ENCODE measurements at places on chromosomes 1 and 21. TPM values are rescaled to one million over a fixed set of nuclear protein-coding genes. Genes with fewer than 3 reads are reported as not detected.

DNA sequence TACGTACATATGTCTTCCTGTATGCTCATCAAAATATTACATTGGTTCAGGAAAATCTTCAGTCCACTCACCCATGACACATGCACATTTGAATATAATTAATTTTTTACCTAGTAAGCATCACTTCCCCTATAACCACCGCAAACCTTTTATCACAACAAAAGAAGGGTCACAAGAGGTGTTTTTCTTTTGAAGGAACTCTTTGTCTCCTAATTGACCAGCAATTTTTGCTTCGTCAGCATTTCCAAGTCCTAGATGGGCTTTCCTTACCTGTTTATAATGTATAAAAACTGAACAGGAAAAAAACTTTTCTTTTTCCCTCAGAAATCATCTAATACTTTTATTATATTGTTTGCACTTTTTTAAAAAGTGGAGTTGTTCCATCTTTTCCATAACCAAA lies 631.3 kb downstream of the PLA2G4A start:
- no peak for DNase-seq

DNA sequence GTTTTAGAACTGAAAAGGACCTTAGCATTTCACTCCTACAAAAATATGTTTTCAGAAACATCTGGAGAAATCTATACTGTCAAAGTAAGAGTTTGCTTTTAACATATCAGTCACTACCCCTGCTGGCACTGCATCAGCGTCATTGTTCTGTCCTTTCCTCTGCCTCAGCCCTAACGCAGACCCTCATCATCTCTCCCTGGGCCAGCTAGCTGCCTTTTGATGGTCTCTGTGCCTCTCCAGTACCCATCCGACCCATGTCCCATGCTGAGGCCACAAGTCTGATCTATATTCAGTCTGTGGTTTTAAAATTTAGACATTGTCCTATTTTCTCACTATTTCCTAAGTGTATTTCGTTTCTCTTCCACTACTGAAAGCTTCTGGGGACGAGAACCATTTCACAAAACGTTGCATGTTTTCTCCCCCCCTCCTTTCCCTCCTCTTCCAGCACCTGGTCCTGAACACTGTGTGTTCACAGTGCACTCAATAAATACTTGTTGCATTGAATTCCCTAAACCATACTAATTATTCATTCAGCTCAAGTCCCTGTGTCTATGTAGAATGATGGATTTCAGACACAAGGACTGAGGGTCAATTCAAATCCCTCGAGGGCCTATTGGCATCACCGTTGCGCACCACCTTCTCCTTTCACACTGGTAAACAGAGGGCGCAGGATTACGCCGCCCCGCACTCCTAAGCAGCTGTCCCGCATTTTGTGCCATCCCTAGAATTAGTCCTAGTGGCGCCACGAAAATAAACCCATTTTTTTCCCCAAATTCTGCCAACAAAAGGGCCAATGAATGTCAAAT lies 53.4 kb downstream of the CD2 start:
- no peak for DNase-seq

The REN gene
- total RNA-seq, result not detected

- no peak for DNase-seq
Measured at GRCh38 chr1:18996548-18997177, 40.2 kb upstream of the IFFO2 start.

DNA sequence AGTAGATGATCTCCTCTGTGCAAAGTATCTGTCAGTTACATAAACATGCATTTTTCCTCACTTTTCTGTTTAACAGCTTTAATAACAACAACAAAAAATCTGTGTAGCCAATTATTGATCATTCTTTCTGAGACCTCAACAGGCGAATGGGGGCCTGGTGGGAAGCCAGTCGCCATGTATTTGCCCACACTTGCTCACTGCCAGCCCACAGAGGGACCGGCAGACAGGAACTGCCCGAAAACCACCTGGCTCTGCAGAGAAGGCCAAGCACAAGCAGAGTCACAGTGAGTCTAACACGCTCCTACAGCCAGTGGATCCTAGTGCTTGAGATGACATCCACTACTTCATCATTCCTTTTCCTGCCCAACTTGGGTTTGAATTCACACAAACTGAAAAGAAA lies 56.1 kb downstream of the NPHP4 start:
- DNase-seq, result no peak

The CELA2B gene
- total RNA-seq, result not detected

- DNase-seq, result no peak
Measured at GRCh38 chr1:39116116-39116607, 88.3 kb upstream of the MACF1 start.

DNA sequence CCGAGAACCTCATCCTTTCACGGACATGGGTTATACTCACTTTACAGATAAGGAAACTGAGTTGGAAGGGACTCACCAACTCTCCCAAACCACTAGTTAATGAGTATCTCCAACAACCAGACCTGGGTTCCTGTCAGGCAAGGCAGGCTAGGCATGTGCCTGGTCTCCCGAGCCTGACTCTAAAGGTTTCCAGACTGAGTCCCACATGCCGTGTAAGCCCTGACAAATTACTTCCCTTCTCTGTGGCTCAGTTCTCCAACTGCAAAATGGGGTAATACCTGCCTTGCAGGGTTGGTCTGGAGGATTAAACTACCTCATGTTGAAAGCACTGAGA lies 34.3 kb downstream of the SSBP3 start:
- no peak for DNase-seq

DNA sequence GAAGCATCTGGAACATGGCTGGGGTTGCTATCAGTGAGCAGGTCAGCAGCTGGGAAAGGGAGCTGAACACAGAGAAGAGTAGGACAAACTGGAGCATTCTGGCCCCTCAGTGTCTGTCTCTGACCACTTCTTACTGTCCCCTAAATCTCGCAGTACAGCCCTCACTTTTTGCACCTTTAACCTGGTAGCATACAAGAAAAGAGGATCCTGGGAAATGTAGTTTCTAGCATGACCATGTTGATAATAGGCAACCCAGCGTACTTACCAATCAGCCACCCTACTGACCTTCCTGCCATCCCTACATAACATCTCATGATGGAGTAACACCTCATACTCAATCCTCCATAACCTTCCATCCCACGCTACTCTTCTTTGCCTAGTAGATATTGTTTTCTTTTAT lies 99.1 kb upstream of the RAVER2 start:
- DNase-seq, result no peak

DNA sequence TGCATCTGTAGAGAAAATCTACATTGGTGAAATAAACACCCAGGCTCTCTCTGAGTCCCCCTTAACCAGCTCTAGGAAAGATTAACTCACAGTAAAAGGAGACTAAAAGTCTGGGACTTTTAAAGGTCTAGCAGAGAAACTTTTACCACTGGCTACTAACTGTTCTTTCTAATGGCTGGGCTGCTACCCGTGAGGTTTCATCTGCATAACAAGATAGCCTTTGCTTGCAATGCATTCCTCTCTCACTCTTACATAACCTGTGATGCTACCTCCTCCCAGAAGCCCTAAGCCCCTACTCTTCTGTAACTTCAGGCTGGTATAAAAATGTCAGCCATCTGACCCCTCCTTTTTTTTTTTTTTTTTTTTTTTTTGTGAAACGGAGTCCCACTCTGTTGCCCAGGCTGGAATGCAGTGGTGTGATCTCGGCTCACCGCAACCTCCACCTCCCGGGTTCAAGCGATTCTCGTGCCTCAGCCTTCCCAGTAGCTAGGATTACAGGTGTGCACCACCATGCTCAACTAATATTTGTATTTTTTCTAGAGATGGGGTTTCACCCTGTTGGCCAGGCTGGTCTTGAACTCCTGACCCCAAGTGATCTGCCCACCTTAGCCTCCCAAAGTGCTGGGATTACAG lies 344.2 kb downstream of the RGS7 start:
- DNase-seq, result no peak

DNA sequence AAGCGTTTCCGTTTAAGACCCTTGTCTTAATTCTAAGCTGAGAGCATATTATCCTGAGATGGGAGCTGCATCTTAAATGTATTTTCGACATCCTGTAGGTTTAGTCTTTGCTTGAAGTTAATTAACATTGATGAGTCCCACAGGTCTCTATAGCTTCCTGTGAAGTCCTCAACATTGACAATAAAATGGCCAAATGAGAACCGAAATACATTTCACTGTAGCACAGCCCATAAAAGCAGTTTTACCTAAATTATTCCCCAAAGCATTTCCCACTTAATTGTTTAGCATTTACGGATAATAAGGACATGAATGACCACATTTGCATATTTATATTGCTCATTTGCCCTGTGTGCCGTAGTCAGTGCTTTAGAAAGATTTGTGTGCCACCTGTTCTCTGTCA lies 116.4 kb downstream of the CRB1 start:
- no peak for DNase-seq

DNA sequence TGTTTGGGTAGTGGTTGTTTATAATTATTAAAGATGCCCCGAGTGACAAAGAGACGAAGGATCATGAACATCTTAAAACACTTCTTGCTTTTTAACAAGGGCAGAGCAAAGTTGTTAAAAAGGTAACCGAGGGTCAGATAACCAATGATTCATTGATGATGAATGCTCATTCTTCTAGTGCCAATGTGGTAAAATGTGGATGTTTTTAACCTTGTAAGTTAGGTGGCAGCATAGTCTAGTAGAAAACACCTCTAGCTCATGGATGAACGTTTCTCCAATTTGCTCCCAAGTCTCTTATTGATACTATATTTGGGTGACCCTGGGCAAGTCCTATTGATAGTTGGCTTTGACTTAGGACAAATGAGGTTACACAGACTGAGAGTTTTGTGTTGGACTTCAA lies 167.9 kb downstream of the KIF26B start:
- no peak for DNase-seq

DNA sequence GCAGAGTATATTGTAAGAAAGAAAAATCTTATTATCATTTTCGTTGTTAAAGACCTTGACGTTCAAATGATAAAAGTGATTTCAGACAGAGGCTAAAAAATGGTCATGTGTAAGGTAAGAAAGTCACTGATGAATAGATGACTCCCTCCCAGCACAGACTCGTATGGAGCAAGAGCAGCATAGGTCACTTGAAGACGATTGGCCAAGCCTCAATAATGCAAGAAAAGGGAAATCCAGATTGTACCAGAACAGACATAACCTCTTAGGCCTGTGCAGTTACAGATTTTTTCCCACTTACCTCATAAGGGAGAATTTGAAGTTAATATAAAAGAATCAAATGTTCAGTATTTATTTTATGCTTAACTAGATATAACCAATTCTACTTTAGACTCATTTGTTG lies 16.3 kb upstream of the OLFML2B start:
- DNase-seq, result no peak

DNA sequence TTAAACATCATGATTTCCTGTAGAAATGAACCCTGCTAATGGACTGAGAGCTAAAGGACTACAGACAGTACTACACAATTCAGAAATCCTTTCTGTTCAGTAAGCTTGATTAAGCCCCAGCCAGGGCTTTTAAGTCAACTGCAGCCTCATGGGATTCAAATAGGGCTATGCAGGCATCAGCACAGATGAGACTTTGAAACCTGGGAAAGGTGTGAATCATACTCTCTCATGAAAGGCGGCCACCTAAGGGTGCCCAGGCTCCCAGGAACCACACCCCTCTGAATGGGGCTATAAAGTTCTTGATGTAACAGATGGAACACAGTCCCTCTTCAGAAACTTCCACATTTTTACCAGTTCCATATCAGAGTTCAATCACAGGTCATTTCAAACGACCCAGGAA lies 7.6 kb downstream of the SIPA1L2 start:
- no peak for DNase-seq

GRCh38 chr1:39086865-39087409 lies 60.8 kb downstream of the NDUFS5 start:
- DNase-seq, result peak; percentile 44

DNA sequence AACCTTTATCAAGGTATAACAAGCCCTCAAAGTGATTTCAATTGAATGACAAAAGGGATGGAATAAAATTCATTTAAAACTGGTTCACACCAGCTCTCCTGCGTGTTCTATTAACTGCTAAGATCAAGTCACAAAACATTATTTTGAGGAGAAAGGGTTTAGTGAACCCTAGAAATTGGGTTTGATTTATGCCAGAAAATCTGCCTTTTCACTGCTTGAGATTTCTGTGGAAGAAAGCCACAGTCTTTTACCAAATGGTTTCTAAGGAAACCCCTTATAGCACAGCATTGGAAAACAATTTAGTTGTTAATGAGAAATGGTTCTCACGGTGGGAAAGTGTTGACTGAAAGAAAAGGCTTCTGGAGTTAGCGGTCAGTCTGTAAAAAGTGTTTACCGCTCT lies 43.6 kb upstream of the DPH5 start:
- no peak for DNase-seq

- DNase-seq, result no peak
Measured at GRCh38 chr21:34968414-34969333, 80.4 kb downstream of the RUNX1 start.

The SLC41A1 gene
- 511 TPM for total RNA-seq

The TMEM39B gene
- 5.6 TPM for total RNA-seq

GRCh38 chr1:239913141-239913585 lies 178.5 kb upstream of the FMN2 start:
- no peak for DNase-seq

DNA sequence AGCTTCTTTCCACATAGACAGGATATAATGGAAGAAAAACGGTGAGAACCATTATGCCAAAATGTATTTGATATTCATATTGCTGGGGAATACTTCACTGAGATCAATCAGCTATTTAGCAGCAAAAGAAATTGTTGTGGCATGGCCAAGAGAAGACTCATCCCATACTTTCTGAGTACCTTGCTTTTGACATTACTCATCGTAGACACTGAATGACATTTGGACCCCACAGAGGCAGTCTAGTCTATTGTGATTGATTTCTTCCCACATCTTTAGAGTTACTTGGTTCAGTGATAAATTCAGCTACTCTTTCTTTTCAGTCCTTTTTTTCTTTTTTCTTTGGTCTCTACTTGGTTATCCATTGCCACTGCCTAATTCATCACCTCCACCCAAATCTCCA lies 22.1 kb downstream of the ATP1B1 start:
- no peak for DNase-seq

- DNase-seq, result no peak
Measured at GRCh38 chr21:32141318-32141633, 137.6 kb downstream of the MIS18A start.

- no peak for DNase-seq
Measured at GRCh38 chr1:59693406-59693805, 121.3 kb upstream of the HOOK1 start.

DNA sequence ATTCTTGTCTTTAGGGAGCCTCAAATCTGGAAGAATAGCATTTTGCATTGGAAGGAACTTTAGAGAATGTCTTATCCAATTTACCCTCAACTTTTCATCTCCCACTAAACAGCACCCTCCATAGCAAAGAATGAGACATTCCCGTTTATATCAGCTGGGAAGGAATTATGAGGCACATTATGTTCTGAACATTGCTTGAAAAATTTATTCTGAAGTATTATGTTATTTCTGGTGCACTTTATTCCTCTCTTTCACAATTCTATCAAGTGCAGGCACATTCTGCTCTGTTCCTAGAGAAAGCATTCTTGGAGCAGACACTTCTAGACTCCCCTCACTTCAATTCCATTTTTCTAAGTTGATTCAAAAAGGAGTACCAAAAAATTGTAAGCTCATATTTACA lies 147.9 kb downstream of the EDEM3 start:
- DNase-seq, result no peak

The DNM3 gene
- 2.3 TPM for total RNA-seq

The TSTD1 gene
- 15.4 TPM for total RNA-seq
